ENCODE measurements at places on chromosomes 16 and 17.

- DNase-seq: no peak
These were observed 7.6 kb upstream of the CD300A start for GRCh38 chr17:74458835-74459234.

DNA sequence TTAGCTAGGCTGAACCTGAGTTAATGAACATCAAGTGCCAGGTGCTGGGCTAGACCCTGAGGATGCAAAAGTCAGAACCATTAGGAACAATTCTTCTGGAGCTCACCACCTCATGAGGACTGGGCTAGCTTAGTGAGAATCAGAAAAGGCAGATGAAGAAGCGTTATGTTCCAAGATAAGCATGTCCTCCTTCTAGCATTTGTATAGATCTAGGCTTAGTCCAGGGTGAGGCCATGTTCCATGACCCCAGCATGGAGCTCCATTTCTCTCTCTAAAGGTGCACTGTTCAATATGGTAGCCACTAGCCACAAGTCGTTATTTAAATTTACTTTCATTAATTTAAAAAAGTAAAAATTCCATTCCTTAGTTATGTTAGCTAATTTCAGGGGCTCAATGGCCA lies 365.3 kb upstream of the CCL2 start:
- DNase-seq: no peak

DNA sequence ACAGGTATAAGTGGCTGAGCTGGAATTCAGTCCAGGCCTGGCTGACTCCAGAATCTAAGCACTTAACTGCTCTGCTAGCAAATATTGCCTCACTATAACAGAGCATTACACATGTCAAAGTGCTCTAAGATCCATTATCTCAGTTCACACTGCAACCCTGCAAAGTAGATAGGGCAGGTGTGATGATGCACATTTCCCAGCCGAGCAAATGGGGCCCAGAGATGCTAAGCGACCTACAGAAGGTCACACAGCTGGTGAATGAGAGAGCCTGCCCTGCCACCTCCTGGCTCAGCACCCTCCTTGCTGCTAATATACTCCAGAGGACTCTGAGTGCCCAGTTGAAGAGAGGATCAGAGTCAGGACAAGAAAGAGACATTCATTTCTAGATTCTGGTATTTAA lies 73.6 kb upstream of the CCL1 start:
- no peak for DNase-seq

GRCh38 chr16:58678716-58679115 lies 5.9 kb downstream of the SLC38A7 start:
- no peak for DNase-seq

All from stimulated activated CD8-positive, alpha-beta memory T cell treated with anti-CD3 and anti-CD28 coated beads, Interleukin-2, amount 100 ng/mL, for 1 hour (primary cell).